Stimulated activated CD4-positive, alpha-beta T cell treated with anti-CD3 and anti-CD28 coated beads, Interleukin-1b, Interleukin-23, amount 100 ng/mL, for 4 hours (primary cell): ENCODE measurements at places on chromosomes 4 and X.

- DNase-seq = no peak
Measured at GRCh38 chr4:24489870-24490269, 94.5 kb downstream of the DHX15 start.

DNA sequence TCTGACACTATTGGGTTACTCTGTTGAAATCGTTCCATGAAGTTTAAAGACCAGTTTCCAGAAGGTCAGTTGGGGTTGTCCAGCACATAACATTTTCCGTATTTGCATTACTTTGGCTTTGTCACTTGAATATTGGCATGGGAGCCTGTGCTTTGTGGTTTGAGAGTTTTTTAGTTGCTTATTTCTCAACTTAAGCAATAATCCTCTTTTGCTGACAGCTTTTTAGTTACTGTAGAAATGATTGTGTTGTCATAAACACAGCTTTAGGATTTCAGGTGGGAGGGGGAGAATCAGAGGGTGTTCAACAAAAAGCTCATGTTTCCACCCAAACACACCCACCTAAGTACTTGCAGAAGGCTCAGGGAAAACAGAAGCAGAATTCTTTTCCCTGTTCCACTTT, 210.7 kb upstream of the TLL1 start:
- DNase-seq = no peak

DNA sequence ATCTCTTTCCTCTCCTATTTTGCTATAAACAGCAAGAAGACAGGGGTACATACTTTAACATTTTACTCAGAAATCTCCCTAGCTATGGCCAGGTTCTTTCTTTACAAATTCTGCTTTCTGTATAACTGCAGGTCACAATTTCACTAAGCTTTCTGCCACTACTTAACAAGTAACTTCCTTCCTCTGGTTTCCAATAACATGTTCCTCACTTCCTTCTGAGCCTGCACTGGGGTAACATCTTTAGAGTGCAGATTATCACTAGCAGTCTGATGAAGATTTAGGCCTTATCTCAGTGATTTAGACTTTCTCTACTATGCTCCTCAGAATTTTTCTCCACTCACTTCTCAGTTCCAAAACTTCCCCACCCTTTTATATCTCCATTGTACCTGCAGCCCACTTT, 1930.5 kb upstream of the AGA start:
- DNase-seq = no peak

- DNase-seq = no peak
Measured at GRCh38 chrX:154460326-154460725, 2.2 kb downstream of the PLXNA3 start.

- no peak for DNase-seq
Measured at GRCh38 chr4:55216863-55217635, 91.7 kb upstream of the KDR start.

DNA sequence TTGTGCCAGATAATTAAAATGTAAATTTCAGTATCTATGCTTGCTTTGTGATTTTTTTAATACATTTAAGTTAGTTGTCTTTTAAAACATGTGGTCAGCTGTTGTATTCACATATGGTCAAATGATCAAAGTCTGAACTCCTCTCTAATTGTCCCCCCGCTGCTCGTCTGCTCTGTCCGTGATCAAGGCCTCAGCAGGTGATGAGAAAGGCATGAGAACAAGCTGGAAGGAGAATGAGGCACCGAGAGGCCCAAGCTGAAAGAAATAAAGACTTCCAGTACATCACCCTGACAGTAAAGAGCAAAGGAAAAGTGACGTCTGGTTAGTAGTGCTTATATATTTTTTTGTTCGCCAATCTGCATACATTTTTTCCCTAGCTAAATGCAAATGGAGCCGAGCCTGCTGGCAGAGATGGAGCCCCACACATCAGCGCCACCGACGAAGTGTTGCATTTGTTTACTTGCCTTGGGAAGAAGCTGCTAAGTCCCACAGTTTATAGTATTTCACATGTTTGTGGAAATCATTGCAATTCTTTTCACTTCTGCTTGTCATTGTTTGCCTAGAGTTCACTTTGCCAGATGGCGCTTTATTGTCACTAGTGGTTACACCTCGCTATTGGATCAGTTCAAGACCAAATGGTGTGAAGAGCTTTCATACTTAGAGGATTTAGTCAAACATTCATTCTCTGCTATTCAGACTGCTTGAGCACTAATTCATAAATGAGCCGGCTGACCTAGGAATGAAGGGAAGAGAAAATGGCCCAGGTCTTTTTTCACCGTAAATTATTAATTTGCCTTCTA, 181.5 kb downstream of the ZIC3 start:
- DNase-seq = no peak

DNA sequence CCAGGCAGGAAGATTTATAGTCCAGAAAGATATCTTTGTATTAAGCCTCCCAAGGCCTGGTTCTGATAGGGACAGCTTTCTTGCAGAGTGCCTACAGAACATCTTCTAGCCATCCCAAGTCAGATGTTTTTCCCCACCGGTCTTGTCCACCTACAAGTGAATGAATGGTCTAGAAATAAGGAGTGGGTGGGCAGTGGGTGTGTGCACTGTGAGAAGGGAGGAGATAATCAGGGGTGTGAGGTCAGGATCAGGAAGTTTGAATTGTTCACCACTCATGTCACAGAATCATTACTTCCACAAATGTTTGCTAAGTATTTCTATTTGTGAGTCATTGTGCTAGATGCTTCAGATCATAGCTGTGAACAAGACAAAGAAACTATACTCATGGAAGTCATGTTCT, 332.6 kb downstream of the NKX6-1 start:
- DNase-seq = no peak

GRCh38 chrX:45233531-45233930, 32.9 kb upstream of the DIPK2B start:
- no peak for DNase-seq

DNA sequence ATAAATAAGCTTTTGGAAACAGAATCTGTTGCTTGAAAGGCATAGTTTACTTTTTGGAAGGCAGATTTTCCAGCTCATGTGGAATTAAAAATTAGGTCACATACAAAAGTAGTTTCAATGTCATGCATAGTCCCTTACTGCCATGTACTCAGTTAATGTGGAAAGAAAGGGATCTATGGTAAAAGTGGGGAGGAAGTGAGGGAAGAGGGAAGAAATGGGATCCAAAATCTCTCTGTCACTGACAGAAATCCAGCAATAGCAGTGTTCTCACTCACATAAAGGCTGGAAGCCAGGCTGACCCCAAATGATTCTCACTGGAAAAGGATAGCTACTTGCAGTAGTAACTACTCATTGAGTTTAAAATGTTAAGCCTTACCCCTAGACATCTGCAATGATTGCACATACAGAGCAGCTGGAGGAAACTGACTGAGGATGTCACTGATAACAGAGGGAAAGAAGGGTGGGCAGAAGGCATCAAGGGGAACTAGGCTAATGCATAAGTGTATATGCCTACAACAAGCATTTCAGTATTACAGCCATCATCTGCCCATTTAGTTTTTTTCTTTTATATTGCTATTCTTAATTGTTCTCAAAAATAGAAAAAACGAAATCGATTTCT, 445.6 kb downstream of the FAT4 start:
- no peak for DNase-seq
